DND-41 (cell line): ENCODE measurements at places on chromosomes 1 and 21.
A peak's percentile ranks its signal among the peaks of the same experiment; 100 is the strongest.

DNA sequence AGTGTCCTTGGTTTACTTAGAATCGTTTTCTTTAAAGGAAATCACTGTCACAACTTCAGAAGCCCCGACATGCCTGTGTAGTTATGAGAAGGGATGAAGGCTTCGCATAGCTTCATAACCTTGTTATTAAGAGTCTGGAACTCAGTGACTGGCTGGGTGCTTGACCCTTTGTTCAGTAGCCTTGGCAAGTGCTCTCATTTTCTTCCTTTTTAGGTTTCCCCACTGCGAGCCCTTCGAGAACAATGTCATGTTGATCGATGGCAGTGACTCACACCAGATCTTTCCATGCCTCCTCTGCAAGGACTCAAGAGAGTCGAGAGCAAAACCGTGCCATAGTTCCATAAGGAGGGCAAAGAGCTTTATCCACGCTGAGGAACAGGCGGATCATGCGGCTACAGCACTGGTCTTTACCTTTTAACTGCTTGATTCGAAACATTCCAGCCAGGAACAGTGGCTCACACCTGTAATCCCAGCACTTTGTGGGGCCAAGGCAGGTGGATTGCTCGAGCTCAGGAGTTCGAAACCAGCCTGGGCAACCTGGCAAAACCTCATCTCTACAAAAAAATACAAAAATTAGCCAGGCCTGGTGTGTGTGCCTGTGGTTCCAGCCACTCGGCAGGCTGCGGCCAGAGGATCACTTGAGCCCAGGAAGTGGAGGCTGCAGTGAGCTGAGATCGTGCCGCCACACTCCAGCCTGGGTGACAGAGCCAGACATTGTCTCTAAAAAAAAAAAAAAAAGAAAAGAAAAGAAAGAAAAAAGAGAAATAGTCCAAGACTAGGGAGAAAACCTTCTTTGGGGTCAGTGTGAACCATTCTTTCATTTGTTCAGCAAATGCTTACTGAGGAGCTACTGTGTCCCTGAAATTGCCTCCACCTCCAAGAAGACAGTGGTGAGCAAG lies 95.4 kb upstream of the ERRFI1 start:
- no peak for DNase-seq

GRCh38 chr1:156062189-156062588 lies 1.2 kb downstream of the RAB25 start:
- no peak for DNase-seq

- no peak for DNase-seq
Measured at GRCh38 chr1:191432817-191433216, 725.4 kb upstream of the RGS18 start.

DNA sequence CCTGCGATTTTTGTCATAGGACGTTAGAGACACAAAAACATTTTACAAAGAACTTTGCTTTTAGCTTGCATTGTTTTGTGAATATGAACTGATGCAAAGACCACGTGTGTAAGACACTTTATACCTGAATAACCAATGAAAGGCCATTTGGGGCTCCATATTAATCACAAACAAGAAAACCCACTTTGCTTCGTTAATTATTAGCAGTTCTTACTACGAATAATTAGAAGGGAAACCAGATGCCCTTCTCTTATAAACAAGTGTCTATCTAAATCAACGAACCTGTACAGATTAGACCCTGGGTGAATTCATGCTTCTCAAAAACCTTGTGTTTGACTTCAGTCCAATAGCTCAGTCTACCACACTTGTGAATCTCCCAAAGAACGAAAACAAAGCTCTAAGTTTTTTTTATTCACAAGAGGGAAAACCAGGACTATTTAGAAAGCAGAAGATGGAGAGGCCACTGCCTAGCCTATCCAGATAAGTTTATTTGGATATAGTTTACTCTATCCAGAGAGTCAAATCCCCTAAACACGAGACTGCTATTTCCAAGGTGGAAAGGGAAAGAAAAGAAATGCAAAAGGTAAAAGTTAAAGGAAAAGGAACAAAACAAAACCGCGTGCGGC lies 897 bp downstream of the CYYR1 start:
- no peak for DNase-seq

DNA sequence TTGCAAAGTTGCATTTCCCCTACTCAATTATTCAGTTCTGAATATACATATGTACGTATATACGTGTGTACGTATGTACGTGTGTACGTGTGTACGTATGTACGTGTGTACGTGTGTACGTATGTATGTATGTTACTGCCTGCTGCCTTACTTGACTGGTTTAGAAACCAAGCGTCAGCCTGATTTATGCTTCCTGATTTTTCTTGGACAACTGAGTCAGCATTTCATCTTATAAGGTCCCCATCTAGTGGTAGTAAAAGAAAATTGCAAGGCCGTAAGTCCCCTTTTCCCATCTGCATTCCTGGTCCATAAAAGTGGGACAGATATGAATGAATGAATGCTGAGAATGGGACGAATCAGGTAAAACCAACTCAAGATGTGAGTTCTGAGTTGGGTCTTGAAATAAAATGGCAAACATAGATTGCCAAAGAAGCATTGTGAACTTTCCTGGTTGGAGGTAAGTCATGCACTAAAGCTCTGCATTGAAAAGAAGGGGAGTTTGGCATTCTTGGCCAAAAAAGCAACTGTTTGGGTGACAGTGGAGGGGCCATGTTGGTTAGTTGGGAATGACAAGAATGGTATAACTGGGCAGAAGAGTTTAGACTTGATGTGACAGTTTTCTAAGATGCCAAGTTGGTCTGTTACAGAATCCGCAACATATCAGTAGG lies 76.4 kb upstream of the DNAH14 start:
- DNase-seq, result peak; percentile 25

GRCh38 chr1:111648806-111649205 lies 29.2 kb downstream of the RAP1A start:
- DNase-seq, result no peak

- peak; percentile 97 for DNase-seq
Measured at GRCh38 chr1:22052115-22053016, at the start of gene CDC42. Gene CDC42 (plus strand): TSS chr1:22052709. CDS start chr1:22078479, 25,770 bp downstream.

DNA sequence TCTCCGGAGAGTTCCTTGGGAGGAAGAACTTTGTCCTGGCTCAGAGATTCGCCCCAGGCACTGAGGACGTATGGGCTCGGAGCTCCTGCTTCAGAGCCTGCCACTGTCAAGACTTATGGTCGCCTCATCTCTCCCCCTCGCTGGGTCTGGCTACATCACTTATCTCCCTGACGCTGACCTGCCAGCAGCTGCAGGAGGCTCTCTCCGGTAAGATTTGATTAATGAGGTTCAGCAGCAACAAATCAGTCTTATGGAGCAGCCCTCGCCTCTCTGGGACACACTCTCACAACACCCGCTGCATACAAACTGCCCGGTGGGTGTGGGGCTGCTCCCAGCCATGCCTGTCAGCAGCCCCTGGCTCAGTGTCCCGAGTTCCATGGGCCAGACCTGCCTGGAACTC lies 297.8 kb downstream of the RRAGC start:
- DNase-seq, result no peak

DNA sequence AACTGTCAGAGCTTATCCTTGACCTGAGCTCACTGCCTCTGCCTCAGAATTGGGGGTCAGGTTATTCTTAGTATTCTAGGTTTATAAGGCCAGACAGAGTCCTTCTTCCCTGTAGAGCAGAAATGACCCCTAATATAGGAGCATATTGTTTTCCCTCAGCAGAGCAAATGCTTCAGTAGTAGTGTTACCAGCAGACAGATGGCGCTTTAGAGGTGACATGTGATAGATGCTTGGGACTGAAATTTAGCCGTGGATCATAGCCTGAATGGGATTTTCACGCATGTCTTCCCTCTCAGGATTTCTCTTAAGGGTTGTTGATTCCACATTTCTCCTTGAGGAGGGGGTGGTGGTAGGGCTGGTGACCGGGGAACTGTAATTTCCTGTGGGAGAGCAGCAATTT lies 24.5 kb downstream of the ADARB1 start:
- DNase-seq, result no peak

DNA sequence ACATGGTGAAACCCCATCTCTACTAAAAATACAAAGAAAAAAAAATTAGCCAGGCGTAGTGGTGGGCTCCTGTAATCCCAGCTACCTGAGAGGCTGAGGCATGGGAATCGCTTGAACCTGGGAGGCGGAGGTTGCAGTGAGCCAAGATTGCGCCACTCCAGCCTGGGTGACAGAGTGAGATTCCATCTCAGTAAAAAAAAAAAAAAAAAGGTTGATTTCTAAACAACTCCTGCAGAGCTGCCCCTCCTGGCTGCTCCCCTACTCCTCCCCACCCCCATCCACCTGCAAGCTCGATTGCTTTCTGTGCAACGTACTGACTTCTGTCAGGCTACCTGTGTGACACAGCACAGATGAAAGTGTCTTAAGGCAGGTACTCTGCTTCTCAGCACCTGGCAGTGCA lies 13.3 kb downstream of the ETV3L start:
- DNase-seq, result no peak

DNA sequence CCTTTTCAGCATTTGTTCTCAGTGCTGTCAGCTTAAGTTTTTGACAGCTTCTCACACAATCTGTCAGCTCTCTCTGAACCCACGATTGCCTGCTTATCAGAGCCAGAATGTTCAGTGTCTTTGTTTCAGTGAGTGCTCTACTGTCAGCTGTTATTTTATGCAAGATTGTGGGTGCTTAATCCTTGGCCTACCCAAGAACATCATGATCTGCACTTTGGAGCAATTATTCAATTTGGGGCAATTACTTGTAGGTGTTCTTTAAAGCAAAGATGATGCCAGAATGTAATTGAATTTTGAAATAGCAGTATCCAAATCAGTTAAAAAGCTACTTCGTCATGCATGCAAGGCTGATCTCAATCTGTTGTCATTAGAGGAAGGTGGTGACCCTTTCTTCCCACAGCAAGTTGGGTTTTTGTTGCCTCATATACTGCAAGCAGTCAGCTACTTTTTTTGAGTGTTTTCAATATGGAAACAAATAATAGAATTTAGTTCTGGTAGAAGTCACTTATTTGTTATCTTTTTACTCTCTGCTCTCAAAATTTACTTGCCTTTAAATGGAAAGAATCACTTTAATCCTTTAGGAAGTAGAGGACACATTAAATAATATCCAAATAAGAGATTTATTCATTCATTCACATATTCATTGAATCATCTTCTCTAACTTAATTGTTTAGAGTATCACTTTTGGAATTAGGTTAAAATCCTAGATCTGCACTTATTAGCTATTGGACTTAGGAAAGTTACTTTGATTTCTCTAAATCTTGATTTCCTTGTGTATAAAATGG lies 253.5 kb upstream of the CACYBP start:
- no peak for DNase-seq

DNA sequence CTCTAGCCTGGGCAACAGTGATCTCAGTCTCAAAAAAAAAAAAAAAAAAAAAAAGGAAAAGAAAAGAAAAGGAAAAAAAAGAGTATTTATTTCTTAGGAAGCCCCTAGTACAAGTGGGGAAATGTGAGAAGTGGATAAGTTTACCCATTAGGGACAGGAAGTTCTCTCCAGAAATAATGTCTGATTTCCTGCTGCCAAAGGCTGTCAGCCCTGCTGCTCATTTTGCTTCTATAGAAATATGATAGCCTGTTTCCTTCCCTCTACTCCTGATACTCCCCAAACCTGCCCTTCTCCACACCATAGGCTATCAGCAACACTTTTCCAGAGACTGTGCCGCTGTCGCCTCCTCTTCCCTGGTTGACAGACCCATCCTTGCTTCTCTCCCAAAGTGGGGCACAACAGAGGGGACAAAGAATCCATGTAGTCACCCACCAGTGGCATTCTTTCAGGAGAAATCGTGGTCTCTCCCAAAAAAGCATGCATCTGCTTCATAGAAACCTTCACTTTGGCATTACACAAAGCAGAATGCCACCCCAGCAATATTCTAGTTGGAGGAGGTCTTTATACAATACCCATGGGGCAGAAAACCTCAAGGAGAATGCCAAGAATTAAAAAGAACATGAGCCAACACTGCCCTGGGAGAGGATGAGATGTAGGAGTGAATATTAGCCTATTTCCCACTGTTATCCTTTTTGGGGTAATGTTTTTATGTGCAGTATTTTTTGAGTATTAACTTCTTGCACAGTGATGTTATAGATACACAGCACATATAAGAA lies 166.3 kb upstream of the NR5A2 start:
- DNase-seq, result no peak

DNA sequence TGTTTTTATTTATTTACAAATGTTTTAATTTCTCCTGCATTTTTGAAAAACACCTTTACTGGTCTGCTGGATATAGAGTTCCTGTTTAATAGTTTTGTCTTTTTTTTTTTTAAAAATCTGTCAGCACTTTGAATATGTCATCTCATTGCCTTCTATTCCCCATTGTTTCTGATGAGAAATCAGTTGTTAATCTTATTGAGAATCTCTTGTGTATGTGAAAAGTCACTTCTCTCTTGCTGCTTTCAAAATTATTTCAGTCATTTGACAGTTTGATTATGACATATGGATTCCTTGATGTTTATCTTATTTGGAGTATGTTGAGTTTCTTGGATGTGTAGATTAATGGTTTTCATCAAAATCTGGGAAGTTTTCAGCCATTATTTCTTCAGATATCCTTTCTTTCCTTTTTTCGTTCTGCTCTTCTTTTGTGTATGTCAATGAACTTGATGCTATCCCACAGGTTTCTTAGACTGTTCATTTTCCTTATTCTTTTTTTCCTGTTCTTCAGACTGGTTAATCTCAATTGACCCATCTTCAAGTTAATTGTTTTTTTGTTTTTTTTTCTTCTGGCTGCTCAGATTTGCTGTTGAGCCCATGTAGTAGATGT lies 51.2 kb upstream of the CCDC190 start:
- DNase-seq, result no peak

- DNase-seq, result no peak
Measured at GRCh38 chr1:113279776-113280391, 110.4 kb upstream of the MAGI3 start.

DNA sequence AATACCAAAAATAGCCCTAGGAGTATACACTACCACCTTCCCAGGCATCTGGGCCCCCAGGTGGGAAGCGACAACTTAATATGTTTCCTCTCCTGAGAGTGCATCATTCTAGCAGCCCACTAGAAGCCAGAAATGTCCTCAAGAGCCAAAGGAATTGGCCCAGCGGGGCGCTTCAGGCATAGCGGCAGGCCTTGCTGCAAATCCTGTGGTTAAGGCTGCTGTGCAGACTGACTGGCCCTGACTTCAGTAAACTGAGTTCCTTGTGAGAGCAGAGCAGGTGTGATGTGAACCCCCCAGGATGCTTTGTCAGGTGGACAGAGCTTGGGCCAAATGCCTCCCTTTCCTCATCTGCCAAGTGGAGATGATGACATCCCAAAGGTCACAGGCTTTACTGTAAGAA lies 29.7 kb upstream of the LDLRAP1 start:
- DNase-seq, result no peak

- no peak for DNase-seq
Measured at GRCh38 chr1:220983877-220984635, 104.8 kb downstream of the HLX start.

- DNase-seq, result no peak
Measured at GRCh38 chr1:204110894-204111633, 38.1 kb downstream of the SOX13 start.
